Stimulated activated CD8-positive, alpha-beta memory T cell treated with anti-CD3 and anti-CD28 coated beads, Interleukin-4, amount 100 ng/mL, for 24 hours (primary cell): ENCODE measurements at places on chromosomes 12 and 14.

- DNase-seq, result no peak
Observed at GRCh38 chr14:83356080-83356479, 1822.4 kb upstream of the SEL1L start.

GRCh38 chr12:104929368-104929767, 28.7 kb downstream of the SLC41A2 start:
- DNase-seq, result no peak

GRCh38 chr14:93655078-93655750, 133.1 kb downstream of the PRIMA1 start:
- no peak for DNase-seq

DNA sequence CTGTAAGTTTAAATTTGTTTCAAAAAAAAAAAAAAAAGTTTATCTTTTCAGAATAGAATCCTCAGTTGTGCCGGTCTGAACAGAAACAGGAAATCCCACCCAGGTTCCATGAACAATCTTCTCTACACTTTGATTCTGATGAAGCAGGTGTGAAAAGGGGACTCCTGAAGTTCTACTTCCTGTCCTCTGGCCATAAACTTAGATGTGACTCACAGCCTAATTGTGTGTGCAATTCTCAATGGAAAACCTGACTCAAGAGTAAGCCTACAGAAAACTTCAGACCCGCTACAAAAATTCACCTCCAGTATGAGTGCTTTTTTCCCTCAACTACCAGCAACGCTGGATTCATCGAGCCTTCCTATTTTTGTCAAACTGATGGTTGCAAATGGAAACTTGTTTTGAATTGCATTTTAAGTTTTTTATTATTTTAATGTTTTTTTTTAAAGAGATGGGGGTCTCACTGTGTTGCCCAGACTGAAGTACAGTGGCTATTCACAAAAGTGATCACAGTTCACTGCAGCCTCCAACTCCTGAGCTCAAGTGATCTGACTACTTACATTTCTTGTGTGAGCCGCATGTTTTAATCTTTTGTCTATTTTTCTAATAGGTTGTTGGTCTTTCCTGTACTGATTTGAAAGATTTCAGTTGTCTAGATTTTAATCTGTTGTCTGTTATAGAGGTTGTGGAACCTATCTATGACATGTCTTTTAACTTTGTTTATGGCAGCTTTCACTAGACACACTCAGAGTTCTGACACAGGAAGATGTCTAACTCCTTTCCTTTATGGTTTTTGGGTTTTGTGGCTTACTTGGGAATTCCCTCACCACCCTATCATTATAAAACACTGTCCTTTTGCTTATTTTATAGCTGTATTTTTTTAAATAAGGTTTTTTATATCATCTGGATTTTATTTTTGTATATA, 37.6 kb downstream of the ATG14 start:
- DNase-seq, result no peak

DNA sequence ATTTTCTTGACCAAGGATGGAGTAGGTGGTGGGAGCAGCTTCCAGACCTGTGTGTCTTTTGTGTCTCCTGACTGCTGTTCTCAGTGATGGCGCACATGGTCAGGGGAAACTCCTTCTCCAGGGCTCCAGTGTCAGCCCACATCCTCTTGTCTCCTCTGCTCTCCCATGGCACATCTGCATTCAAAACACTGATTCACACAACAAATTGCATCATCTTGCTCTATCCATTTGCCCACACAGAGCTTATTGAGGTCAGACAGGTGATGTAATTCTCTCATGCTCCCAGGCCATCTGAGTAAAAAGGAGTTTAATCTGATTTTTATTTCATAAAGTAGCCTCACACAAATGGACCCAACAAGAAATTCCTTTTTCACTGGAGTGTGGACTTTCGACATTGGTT, 21.8 kb upstream of the TMEM132C start:
- no peak for DNase-seq
